Activated naive CD8-positive, alpha-beta T cell treated with anti-CD3 and anti-CD28 coated beads, Interleukin-2, amount 10 ng/mL, durations not matched to agents 7 days and 5 days (primary cell): ENCODE measurements at places on chromosomes 1 and 21. TPM values are rescaled to one million over a fixed set of nuclear protein-coding genes. Genes with fewer than 3 reads are reported as not detected.

Gene TMEM240
- 1.9 TPM for total RNA-seq

Gene TDRD5
- total RNA-seq = not detected

DNA sequence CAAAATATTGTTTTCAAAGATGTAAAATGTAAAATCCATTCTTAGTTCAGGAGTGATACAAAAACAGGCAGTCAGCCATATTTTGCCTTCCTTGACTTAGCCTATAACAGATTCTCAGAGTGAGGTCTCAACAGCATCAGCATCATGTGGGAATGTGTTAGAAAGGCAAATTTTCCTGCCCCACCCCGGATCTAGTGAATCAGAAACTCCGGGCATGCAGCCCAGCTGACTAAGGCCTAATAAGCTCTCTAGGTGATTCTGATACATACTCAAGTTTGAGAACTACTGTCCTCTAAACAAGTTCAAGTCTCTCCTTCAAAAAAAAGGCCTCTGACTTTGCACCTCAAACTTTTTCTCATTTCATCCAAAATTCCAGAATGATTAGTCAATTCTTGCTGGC is 46.9 kb upstream of the PRRC2C start:
- H3K27me3 ChIP-seq = no peaks in the 10 kb centered on the region
- no peak for DNase-seq
- H3K4me3 ChIP-seq = no peak overlapping the region
- H3K36me3 ChIP-seq = no peaks in the 10 kb centered on the region
- H3K27ac ChIP-seq = no peak overlapping the region

DNA sequence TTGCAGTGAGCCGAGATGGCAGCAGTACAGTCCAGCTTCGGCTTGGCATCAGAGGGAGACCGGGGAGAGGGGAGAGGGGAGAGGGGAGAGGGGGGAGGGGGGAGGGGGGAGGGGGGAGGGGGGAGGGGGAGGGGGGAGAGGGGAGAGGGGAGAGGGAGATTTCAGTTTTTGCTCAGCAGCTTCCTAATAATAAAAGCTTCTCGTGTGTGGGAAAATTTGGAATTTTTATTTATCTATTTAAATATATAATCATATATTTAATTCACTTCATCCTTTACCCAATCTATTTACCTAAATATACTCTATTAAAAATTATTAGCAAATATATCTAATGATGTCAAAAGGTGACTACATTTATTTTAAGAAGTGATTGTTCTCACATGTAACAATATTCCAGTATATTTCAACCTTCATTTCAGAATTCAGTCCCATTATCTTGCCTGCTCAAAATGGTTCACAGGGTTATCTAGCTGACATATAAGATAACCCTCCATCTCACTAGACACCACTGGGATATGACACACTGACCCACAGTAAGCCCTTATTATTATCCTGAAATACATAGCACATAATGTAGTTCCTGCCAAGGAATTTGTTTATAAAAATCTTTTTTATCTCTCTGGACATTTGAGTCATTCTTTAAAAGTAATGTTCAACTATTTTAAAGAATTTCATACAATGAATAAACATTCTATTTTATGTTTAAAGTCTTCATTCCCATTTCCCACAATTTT is 105.9 kb downstream of the GPATCH2 start:
- H3K4me3 ChIP-seq = no peak overlapping the region
- H3K4me1 ChIP-seq = no peaks in the 10 kb centered on the region
- no peaks in the 10 kb centered on the region for H3K27me3 ChIP-seq
- DNase-seq = no peak

DNA sequence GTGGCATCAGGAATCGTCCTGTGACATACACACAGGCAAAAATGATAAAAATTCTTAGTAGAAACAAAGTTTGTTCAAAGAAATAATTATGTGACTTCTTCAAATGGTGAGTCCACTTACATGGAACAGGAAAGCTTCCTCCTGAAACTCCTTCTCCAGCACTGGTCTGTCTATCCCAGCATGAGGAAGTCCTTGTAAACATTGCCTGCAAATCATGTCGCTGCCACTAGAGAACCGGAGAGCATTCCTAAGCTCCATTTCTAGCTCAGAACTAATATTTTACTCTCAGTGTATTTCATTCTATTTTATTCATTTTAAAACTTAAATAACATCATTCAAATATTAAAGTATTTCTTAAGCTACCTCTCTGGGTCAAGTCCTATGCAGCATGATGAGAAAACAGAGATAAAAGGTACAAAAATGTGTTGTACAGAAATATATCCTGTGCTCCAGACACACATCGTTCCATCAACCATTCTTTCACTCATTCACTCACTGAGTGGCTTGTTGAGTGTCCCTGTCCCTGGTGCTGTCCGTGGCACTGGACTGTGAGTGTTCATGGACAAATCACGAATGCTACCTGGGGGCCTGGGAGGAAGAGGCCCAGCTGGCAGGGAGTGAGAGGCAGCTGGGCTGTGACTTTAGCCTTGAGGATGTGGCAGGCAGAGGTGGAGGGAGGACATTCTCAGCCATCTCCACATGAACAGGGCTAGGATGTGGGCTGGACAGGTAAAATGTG is 10.0 kb downstream of the CYP4A22 start:
- H3K27ac ChIP-seq = no peak overlapping the region
- H3K27me3 ChIP-seq = peaks cover 13% of the 10 kb centered on the region
- no peak overlapping the region for H3K4me3 ChIP-seq
- H3K4me1 ChIP-seq = no peaks in the 10 kb centered on the region

DNA sequence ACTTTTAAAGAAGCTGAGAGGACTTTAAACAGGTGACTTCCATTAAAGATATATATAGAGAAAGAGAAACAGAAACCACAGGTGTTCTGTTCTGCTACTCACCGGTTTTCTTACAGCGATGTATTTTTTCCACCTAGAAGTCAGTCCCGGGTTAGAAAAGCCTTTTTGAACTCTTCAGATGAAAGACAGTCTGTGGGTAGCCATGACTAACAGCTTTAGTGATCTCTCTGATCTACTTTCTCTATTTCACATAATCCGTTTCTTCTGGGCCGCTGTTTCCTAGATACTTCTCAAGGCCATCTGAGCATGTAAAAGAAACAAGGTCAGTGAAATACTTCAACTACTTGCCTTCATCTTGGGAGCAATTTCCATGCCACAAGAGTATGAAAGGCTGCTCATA is 25.1 kb downstream of the WDR64 start:
- no peaks in the 10 kb centered on the region for H3K27me3 ChIP-seq
- H3K36me3 ChIP-seq = peaks cover 8% of the 10 kb centered on the region
- no peak for DNase-seq

DNA sequence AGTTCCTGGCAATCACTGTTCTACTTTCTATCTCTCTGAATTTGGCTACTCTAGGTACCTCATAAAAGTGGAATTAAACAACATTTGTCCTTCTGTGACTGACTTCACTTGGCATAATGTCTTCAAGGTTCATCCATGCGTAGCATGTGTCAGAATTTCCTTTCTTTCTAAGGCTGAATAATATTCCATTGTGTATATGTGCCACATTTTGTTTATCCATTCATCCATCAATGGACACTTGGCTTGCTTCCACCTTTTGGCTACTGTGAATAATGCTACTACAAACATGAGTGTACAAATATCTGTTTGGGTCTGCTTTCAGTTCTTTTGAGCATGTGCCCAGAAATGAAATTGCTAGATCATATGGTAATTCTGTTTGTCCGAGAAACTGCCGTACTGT is 14.7 kb downstream of the CACHD1 start:
- no peak for DNase-seq
- no peaks in the 10 kb centered on the region for H3K36me3 ChIP-seq
- no peaks in the 10 kb centered on the region for H3K4me1 ChIP-seq

GRCh38 chr1:112507921-112508277 is 866 bp upstream of the WNT2B start:
- peak overlapping the region; percentile 75 for H3K4me3 ChIP-seq
- H3K27ac ChIP-seq = no peak overlapping the region
- no peaks in the 10 kb centered on the region for H3K36me3 ChIP-seq
- peaks cover 1% of the 10 kb centered on the region for H3K4me1 ChIP-seq
- no peak for DNase-seq
- peaks cover 61% of the 10 kb centered on the region for H3K27me3 ChIP-seq

DNA sequence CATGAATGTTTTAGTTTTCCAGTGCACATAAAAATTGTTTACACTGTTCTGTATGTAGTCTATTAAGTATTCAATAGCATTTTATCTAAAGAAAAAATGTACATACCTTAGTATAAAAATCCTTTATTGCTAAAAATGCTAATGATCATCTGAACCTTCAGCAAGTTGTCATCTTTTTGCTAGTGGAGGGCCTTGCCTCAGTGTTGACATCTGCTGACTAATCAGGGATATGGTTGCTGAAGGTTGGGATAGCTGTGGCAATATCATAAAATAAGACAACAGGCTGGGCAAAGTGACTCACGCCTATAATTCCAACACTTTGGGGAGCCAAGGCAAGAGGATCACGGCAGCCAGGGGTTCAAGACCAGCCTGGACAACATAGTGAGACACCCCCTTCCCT is 9.0 kb downstream of the DYNLT5 start:
- no peak for DNase-seq
- no peak overlapping the region for H3K27ac ChIP-seq
- H3K4me1 ChIP-seq = peaks cover 1% of the 10 kb centered on the region
- H3K36me3 ChIP-seq = peaks cover 3% of the 10 kb centered on the region
